ENCODE measurements at places on chromosomes 11 and 22. TPM values are rescaled to one million over a fixed set of nuclear protein-coding genes. Genes with fewer than 3 reads are reported as not detected.

MMP3 gene
- total RNA-seq: not detected

E2F8 gene
- total RNA-seq: 28.2 TPM

VWCE gene
- 9.4 TPM for total RNA-seq

ADAMTS8 gene
- not detected for total RNA-seq

CECR2 gene
- total RNA-seq: 0.18 TPM

MMP27 gene
- not detected for total RNA-seq

OLFML1 gene
- not detected for total RNA-seq

NF2 gene
- total RNA-seq: 65.7 TPM

SAA4 gene
- not detected for total RNA-seq

VPS51 gene
- 137 TPM for total RNA-seq

CYB5R2 gene
- total RNA-seq: 2.8 TPM

FGF19 gene
- not detected for total RNA-seq

ANGPTL5 gene
- not detected for total RNA-seq

DNAJB13 gene
- 0.64 TPM for total RNA-seq

MS4A3 gene
- total RNA-seq: not detected

AIFM3 gene
- total RNA-seq: 0.93 TPM

RAB38 gene
- 2.0 TPM for total RNA-seq

GAL gene
- 0.65 TPM for total RNA-seq

TMEM138 gene
- 71.7 TPM for total RNA-seq

MEI1 gene
- 22.3 TPM for total RNA-seq

PDGFB gene
- 1.2 TPM for total RNA-seq

SLC22A6 gene
- not detected for total RNA-seq

PIH1D2 gene
- 0.49 TPM for total RNA-seq

CASP5 gene
- total RNA-seq: not detected

B3GAT3 gene
- 94.3 TPM for total RNA-seq

THYN1 gene
- total RNA-seq: 55.0 TPM

ACRV1 gene
- total RNA-seq: not detected

RCOR2 gene
- 0.34 TPM for total RNA-seq

DEPDC7 gene
- 0.26 TPM for total RNA-seq

MCAT gene
- 23.4 TPM for total RNA-seq

SLC22A9 gene
- total RNA-seq: not detected

PRG3 gene
- not detected for total RNA-seq

LGALS1 gene
- 245 TPM for total RNA-seq

CSNK2A3 gene
- total RNA-seq: 1.2 TPM
